Fibroblast of pulmonary artery (primary cell): ENCODE measurements at places on chromosomes 2 and 18.
A peak's percentile ranks its signal among the peaks of the same experiment; 100 is the strongest.

DNA sequence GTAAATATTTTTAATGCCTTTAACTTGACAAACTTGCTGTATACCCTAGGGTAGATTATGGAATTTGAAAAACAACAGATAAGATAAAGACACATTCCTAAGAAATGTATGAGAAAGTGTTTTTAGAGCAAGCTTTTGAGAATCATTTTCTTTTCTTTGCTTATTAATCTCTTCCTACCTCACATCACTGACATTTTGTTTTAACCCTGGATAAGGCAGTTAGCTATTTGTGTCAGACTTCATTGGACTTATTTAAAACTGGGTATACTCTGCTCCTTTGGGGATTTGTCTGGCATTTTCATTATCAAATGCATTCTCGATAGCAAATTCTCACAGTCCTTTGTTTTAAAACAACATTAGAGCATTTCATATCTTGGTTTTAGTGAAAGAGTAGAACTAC, 17.2 kb downstream of the EML4 start:
- peak; percentile 33 for DNase-seq

- DNase-seq = no peak
These were observed 18.8 kb upstream of the ALPI start for GRCh38 chr2:232437195-232437571.

GRCh38 chr2:224645722-224646121, 60.6 kb upstream of the CUL3 start:
- no peak for DNase-seq

- peak; percentile 93 for DNase-seq
These were observed 37.4 kb downstream of the ACTR2 start for GRCh38 chr2:65264821-65265670.
